Daoy (cell line): ENCODE measurements at places on chromosomes 2 and 18.
A peak's percentile ranks its signal among the peaks of the same experiment; 100 is the strongest.

DNA sequence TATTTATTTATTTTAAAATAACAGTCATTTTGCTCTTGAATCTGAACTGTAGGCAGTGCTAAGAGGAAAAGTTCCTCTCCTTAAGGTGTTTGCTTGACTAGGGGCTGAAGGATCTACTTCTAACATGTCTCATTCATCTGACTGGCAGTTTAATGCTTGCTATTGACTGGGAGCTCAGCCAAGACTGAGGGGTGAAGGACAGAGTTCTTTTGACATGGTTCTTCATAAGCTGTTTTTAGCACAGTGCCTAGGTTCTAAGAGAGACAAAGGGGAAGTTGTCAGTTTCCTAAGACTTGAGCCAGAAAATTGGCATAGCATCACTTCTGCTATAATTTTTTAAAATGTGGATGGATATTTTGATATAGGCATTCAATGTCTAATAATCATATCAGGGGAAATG, 73.0 kb downstream of the COMMD1 start:
- no peak for DNase-seq

GRCh38 chr2:222479859-222480258, 55.5 kb downstream of the SGPP2 start:
- peak; percentile 7 for DNase-seq

DNA sequence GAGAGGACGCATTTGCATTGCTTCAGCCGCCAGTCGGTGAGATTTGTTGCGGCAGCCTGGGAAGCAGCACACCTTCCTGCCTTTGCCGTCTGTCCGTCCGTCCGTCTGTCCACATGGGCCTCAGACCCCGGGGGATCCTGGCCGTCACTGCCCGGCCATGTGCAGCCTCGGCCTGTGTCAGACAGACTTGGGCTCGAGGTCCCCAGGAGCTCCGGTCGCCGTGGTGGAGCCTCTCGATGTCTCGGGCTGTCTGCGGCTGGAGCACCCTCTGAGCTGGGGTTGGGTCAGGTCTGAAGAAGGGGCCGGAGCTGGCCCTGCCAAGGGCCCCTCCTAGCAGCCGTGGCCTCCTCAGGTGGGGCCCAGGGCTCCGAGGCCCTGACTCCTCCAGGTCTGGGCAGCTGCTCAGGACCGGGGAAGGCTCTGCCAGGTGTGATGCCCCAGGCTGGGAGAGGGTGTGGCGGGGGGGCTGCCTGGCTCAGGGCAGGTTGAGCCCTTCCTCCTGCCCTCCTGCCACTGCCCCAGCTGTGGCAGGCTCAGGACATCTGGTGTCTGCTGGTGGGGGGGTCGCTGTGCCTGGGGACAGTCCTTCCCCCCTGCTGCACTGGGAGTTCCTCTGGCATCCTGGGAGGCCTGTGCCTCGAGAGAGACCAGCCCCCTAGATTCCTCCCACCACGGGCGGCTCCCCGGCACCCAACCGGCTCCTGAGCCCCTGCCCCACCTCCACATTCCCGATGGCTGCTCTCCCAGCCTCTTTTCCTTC, 11.8 kb downstream of the NEU4 start:
- DNase-seq, result no peak

DNA sequence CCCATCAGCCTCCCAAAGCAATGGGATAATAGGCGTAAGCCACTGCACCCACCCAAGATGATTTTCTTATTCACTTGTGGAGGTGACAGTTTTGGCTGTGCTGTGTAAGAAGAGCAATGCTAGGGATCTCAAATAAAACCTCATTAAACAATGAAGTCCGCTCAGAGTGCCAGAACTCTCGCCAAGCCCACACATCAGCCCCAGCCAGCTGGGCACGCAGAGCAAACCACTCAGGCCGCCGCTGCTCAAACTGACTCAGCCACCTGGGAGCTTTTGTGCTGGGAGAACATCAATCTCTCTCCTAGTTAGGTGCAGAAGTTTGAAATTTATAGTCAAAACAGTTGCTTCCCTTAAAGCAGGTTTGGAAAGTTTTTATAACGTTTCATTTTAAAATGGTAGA, 47.6 kb downstream of the RNF152 start:
- DNase-seq, result no peak

DNA sequence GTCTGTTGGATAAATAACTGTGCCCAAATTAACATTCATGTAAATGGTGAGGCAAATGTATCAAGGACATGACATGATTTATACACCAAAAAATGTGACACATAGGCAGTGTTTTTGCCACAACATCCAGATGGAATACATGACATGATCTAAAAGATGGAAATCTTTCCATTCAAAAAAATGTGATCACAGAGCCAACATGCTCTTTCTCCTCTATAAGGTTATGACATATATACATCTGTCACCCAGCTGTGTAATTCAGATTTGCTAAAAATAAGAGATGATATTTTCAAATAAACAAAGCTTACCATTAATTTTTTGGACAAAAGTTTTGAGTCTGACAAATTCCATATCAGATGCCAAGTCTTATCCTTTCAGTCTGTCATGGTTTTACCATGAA, 95.5 kb upstream of the COL3A1 start:
- no peak for DNase-seq

DNA sequence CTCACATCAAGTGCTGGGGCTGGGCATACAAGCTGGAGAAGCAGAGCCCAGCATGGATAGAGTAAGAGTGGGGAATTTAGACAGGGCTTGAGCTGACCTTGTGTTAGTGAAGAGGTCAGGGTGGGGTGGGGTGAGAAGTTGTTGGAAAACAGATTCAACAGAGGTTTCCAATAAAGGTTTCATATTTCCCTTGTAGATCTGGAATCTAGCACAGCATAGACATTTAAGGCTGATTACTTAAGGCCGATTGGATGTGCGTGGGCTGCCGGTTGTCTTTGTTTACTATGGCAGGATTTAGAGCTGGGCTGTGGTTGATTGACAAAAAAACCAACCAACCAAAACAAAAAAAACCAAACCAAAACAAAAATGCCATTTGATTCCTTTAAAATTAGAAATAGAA, 114.9 kb upstream of the SEC11C start:
- DNase-seq, result no peak

DNA sequence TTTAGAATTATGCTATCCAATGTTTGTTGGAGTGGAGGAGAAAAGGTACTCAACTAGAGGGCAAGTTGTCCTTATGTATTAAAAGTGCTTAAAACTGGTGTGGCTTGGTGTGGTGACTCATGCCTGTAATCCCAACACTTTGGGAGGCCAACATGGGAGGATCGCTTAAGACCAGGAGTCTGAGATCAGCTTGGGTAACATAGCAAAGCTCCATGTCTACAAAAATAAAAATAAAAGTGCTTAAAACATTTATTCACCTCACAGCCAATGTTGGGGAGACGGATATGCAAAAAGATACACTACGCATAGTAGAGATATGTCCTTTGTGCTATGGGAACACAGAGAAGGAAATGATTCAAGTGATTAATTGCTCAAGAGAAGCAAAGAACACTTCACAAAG, 19.3 kb upstream of the TNFAIP6 start:
- DNase-seq, result peak; percentile 21

- no peak for DNase-seq
Observed at GRCh38 chr2:225017713-225018112, 24.6 kb downstream of the DOCK10 start.

- DNase-seq, result no peak
Observed at GRCh38 chr2:200369886-200370285, 63.4 kb downstream of the SPATS2L start.

- DNase-seq, result no peak
Observed at GRCh38 chr2:178213991-178214390, 19.7 kb downstream of the OSBPL6 start.

- no peak for DNase-seq
Observed at GRCh38 chr2:96512341-96512740, 7.2 kb upstream of the NEURL3 start.

DNA sequence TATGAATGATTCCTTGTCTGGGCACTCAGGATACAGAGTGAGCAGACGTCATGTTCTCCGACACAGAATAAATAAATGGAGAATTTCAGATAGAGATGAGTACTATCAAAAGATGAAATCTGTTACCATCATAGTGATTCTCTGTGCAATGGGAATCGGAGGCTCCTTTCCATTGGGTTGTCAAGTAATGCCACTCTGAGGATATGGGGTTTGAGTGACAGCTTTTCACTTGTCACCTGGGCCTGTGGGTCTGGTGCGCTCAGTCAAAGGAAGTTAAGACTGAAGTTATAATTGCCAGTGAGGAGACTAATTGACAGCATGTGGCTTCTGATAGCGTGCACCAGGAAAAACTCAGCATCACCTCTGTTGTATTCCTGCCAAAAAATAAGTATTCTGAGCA, 387.2 kb downstream of the SOX11 start:
- DNase-seq, result no peak

DNA sequence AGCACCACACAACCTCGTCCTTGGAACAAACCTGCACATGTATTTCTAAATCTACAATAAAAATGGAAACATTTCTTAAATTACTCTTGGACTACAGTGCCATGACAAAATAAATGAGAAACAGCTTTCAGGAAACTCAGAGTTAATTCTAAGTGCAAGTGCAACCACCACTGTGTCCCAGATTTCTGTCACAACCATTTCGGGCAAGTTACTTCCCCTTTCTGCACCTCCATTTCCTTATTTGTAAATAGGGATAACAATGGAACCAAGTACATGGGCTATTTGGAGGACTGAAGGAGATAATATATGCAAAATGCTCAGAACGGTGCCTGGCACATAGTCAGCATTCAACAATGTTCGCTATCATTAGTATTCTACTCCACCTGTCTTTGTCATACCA, 93.2 kb downstream of the CACNB4 start:
- DNase-seq, result no peak
